ENCODE measurements at places on chromosomes 1 and 21. TPM values are rescaled to one million over a fixed set of nuclear protein-coding genes. Genes with fewer than 3 reads are reported as not detected.

The MKNK1 gene
- 39.0 TPM for polyA plus RNA-seq

The KCNA2 gene
- polyA plus RNA-seq, result 0.16 TPM

The KIFAP3 gene
- 17.4 TPM for polyA plus RNA-seq

The TGFB2 gene
- polyA plus RNA-seq, result not detected

The LMOD1 gene
- not detected for polyA plus RNA-seq

The KRTAP21-2 gene
- not detected for polyA plus RNA-seq
